Astrocyte (in vitro differentiated cells and primary cell): ENCODE measurements at places on chromosomes 2 and 18. TPM values are rescaled to one million over a fixed set of nuclear protein-coding genes. Genes with fewer than 3 reads are reported as not detected.

- DNase-seq = no peak
These were observed 1.0 kb upstream of the ESPNL start for GRCh38 chr2:238098901-238099713.

- DNase-seq = no peak
These were observed 115.6 kb downstream of the LPIN1 start for GRCh38 chr2:11862049-11862448.

- no peak for DNase-seq
These were observed 49.5 kb downstream of the IKZF2 start for GRCh38 chr2:213101692-213102460.

GRCh38 chr2:136217996-136218395 is 100.0 kb upstream of the CXCR4 start:
- DNase-seq = no peak

DNA sequence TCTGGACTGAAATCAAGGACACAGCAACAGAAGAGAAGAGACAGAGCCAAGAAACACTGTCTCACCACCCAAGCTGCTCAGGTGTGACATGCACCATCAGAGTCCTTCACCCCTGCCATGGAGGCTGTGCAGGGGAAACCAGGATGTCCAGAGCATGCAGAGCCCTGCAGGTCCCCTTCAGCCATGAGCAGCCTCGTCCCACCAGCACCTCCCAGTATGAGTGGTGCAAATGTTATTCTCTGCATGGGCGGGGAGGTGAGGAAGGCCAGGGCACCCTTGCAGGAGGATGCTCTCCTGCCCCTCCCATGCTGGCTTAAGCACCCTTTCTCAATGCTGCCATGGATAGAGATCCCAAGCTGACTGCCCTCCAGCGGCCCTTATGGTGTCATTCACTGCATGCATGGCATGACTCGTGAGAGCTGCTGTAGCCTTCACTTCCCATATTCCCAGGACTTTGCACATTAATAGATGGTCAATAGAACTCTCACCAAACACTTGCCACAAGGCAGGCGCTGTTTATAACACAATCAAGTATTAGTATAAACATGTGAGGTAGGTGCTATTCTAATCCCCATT is 171.0 kb downstream of the ANAPC1 start:
- DNase-seq = no peak

DNA sequence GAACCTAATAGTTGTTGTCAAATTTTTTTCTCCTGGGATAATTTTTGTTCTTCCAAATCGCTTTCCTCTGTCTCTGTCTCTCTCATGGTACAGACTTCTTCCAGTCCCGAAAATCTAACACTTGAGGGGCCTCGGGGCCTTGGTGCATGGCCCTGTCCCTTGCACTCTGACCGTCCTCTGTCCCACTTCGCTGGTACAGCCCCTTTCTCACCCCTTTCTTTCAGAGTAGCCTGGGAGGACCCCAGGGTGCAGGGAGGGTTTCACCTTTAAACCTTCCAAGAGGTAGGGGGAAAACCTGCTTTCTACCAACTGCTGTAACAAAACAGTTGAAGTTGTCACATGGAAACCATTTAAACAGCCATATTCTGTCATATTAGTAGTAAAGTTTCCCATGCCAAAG is 22.2 kb upstream of the FAHD2A start:
- no peak for DNase-seq

DNA sequence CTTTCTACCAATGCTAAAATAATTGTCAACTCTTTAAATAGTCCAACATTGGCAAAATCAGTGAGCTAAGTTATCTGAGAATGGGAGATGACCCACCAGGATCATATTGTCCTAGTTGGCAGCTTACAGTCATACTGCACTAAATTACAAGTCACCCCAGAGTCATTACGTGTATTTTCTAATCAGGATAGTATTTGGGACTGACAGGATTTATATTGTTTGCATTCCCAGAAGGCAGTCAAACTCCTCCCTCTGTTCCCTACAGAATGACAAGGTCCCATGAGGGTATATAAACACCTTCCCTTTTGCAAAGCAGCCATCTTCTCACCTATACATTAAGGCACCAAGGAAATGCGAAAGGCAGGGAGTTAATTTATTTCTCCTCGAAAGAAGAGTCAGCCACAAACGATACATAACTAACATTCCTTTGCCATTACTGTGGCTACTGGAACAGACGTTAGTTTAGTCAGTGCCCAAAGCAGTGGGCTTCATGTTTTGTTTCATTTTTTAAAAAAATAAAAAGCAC is 125.3 kb downstream of the ANTXR1 start:
- DNase-seq = peak; percentile 90

GRCh38 chr2:56040189-56040588 is 116.6 kb upstream of the EFEMP1 start:
- no peak for DNase-seq

DNA sequence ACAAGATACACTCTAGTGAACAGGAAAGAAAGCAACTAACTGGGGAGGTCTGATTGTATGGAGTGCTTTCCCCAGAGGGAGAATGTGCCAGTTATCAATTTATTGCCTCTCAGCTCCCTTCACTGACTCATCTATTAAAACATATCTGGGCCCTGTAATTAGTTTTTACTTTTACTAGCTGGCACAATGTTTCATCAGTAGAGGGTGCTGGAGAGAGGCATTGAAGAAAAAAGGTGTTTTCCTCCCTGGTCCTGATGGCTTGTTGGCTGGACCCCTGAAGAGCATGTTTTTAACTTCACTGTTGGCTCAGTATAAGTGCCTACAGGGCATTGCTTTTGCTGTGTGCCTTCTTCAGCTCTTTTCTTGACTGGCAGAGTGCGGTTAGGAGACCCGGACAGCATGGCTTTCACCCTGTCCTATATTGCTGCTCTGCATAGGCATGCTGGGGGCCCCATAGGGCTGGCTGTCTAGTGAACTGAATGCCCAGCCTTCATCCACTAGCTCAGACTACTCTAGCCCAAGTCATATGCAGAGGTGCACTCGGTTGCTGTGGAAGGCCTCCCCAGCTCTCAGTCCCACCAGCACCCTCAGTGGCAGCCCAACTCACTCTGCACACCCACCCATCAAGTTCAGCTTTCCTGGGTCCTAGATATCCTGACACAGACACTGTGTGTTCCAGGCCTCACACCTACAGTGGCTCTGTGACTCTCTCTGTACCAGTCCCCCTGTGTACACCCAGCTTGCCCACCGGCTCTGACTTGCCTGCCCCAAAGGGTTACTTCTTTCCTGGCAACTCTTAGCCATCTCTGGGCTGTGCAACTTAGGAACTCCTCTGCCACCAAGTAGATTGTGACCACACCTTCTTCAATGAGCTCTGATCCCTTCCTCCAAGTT is 62.3 kb upstream of the ACYP2 start:
- no peak for DNase-seq

DNA sequence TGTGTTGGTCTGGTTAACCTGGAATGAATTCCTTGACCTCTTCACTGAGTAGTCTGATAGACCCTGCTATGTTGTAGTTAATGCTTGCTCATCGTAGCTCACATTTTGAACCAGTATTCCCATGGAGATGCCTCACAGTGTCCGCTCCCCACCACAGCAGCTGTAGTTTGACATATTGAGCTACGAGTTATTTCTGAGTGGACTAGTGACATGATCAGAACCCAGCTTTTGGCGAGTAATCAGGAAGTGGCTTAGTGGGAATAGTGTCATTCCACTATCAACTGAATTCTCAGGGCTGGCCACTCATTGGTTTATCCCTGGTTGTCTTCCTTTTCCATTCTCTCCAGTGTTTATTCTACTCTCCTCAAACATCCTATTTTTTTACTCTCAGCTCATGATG is 102.7 kb downstream of the MYO1B start:
- DNase-seq = peak; percentile 52

- DNase-seq = no peak
These were observed 48.3 kb downstream of the TNS1 start for GRCh38 chr2:217954469-217954868.

- DNase-seq = peak; percentile 16
These were observed 1407.4 kb downstream of the SUCLG1 start for GRCh38 chr2:83051538-83052170.

DNA sequence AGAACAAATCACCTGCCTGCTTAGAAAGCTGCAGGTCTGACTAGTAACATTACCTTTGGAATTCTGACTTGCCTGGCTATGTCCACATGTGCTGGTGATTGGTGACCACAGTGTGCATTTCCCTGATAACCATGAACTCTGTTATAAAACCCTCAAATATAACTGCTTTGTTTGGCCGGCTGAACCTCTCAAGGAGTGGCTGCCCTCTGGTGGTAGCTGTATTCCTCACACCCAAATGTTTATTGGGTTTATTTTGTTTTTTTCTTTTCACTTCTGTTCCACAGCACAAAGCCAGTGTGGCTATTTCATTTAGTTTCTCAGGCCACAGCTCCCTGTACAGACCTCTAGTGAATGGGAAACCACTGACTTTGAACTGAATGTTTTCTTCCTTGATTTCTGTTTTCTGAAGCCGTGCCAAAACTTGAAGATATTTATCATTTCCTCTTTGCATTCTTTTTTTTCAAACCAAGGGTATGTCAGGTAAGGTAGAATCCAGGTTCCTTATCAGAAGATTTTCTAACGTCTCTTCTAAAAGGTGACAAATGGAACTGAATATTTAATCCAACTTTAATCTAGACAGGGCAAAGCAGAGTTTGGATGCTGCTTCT is 549.0 kb upstream of the VRK2 start:
- peak; percentile 32 for DNase-seq

The SLC23A3 gene
- 1.2 and 1.5 TPM in 2 replicates for total RNA-seq

The DSG2 gene
- 154 and 168 TPM in 2 replicates for total RNA-seq

The DUSP19 gene
- total RNA-seq = 3.1 and 3.7 TPM in 2 replicates

The NETO1 gene
- 18.4 and 19.8 TPM in 2 replicates for total RNA-seq
